Temporal lobe (tissue), 4 donors: ENCODE measurements at places on chromosomes 2 and 18. TPM values are rescaled to one million over a fixed set of nuclear protein-coding genes. Genes with fewer than 3 reads are reported as not detected.

The MRPL30 gene
- total RNA-seq: 49.4 TPM

The ANKRD29 gene
- 2.0 TPM for total RNA-seq

The INHBB gene
- 4.9 TPM for total RNA-seq

The RSAD2 gene
- total RNA-seq: 2.0 TPM

The LRP1B gene
- 52.1 TPM for total RNA-seq

The BCL11A gene
- total RNA-seq: 89.5 TPM

The FKBP1B gene
- total RNA-seq: 76.5 TPM

The FOXD4L1 gene
- total RNA-seq: 0.25 TPM

The IL1F10 gene
- not detected for total RNA-seq

The MREG gene
- total RNA-seq: 2.2 TPM

The CXCR1 gene
- total RNA-seq: not detected

The SDC1 gene
- total RNA-seq: 4.9 TPM

The ATF2 gene
- 94.4 TPM for total RNA-seq

The ATP6V1C2 gene
- 0.25 TPM for total RNA-seq

The APLF gene
- 4.7 TPM for total RNA-seq

The LOXHD1 gene
- total RNA-seq: 0.25 TPM

The CYP1B1 gene
- 9.3 TPM for total RNA-seq

The FBXO15 gene
- total RNA-seq: 2.2 TPM

The IL1RL2 gene
- total RNA-seq: 0.74 TPM

The RNF125 gene
- total RNA-seq: 1.7 TPM

The TWSG1 gene
- total RNA-seq: 15.7 TPM

The GCG gene
- 0.49 TPM for total RNA-seq

The FOXI3 gene
- 0.25 TPM for total RNA-seq

The CCBE1 gene
- total RNA-seq: 39.1 TPM

The ABCG5 gene
- not detected for total RNA-seq

The RIT2 gene
- total RNA-seq: 16.0 TPM

The BZW1 gene
- total RNA-seq: 350 TPM

The SLC39A6 gene
- total RNA-seq: 150 TPM

The TMEM247 gene
- total RNA-seq: not detected

The MERTK gene
- 3.7 TPM for total RNA-seq

The HNMT gene
- 34.2 TPM for total RNA-seq

The FAM124B gene
- 3.7 TPM for total RNA-seq

The PLA2R1 gene
- total RNA-seq: 1.7 TPM

The THADA gene
- total RNA-seq: 28.8 TPM

The DNAH7 gene
- 10.3 TPM for total RNA-seq

The IL1B gene
- total RNA-seq: 0.49 TPM

The MC4R gene
- total RNA-seq: 1.2 TPM

The FLACC1 gene
- 3.0 TPM for total RNA-seq

The CPO gene
- not detected for total RNA-seq

The EHBP1 gene
- total RNA-seq: 119 TPM
